ENCODE measurements at places on chromosomes 6 and 20. TPM values are rescaled to one million over a fixed set of nuclear protein-coding genes. Genes with fewer than 3 reads are reported as not detected.

GRCh38 chr6:166786704-166787293 lies 159.7 kb upstream of the RPS6KA2 start:
- H3K4me1 ChIP-seq: no peaks in the 10 kb centered on the region
- H3K36me3 ChIP-seq: no peaks in the 10 kb centered on the region
- peak; percentile 55 for DNase-seq
- H3K4me3 ChIP-seq: no peak overlapping the region

DNA sequence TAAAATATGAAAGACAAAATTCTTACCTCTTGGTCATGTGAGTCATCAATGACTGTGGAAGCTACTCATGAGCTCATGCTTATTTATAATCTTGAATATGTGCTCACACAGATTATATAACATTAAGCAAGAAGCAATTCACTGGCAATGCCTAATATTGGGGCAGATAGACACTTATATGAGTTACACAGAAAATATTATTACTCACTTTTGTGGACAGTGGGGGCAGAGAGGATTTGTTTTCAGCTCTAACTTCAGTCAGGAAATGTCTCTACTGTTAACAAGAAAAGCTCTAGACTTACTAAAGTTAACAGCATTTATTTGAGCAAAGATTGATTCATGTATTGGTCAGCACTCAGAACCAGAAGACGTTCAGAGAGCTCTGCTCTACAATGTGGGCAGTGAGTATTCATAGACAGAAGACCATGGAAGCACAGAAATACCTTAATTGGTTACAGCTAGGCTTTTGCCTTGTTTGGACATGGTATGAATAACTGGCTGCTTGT lies 85.8 kb upstream of the AHI1 start:
- no peaks in the 10 kb centered on the region for H3K36me3 ChIP-seq
- H3K4me3 ChIP-seq: no peak overlapping the region
- no peaks in the 10 kb centered on the region for H3K27me3 ChIP-seq
- H3K27ac ChIP-seq: no peak overlapping the region
- no peaks in the 10 kb centered on the region for H3K4me1 ChIP-seq
- DNase-seq: no peak

GRCh38 chr20:25551413-25552215 lies 33.7 kb downstream of the NINL start:
- no peak overlapping the region for H3K27ac ChIP-seq
- no peak for DNase-seq
- peaks cover 13% of the 10 kb centered on the region for H3K27me3 ChIP-seq
- H3K4me1 ChIP-seq: no peaks in the 10 kb centered on the region
- no peak overlapping the region for H3K4me3 ChIP-seq

- no peaks in the 10 kb centered on the region for H3K36me3 ChIP-seq
- H3K4me1 ChIP-seq: no peaks in the 10 kb centered on the region
- no peaks in the 10 kb centered on the region for H3K27me3 ChIP-seq
- no peak overlapping the region for H3K27ac ChIP-seq
- DNase-seq: no peak
Measured at GRCh38 chr6:55980627-55981211, 105.3 kb upstream of the BMP5 start.

- H3K4me1 ChIP-seq: peaks cover 2% of the 10 kb centered on the region
- no peak for DNase-seq
- peaks cover 9% of the 10 kb centered on the region for H3K27me3 ChIP-seq
- H3K27ac ChIP-seq: no peak overlapping the region
Measured at GRCh38 chr6:72424476-72424875, 197.4 kb upstream of the KCNQ5 start.

- H3K4me3 ChIP-seq: no peak overlapping the region
- no peaks in the 10 kb centered on the region for H3K4me1 ChIP-seq
- no peak overlapping the region for H3K27ac ChIP-seq
- H3K27me3 ChIP-seq: peaks cover 19% of the 10 kb centered on the region
- no peaks in the 10 kb centered on the region for H3K36me3 ChIP-seq
- DNase-seq: no peak
Measured at GRCh38 chr6:90846824-90847223, 260.0 kb upstream of the MAP3K7 start.

- H3K4me1 ChIP-seq: peaks cover 10% of the 10 kb centered on the region
- H3K27me3 ChIP-seq: no peaks in the 10 kb centered on the region
- no peaks in the 10 kb centered on the region for H3K36me3 ChIP-seq
- H3K4me3 ChIP-seq: peak overlapping the region; percentile 97
Measured at GRCh38 chr20:48823960-48824498, 3.8 kb downstream of the PREX1 start.

GRCh38 chr20:33339515-33340058 lies 56.6 kb downstream of the BPIFB1 start:
- H3K4me1 ChIP-seq: no peaks in the 10 kb centered on the region
- peaks cover 7% of the 10 kb centered on the region for H3K36me3 ChIP-seq
- no peak overlapping the region for H3K27ac ChIP-seq
- peaks cover 4% of the 10 kb centered on the region for H3K27me3 ChIP-seq
- no peak for DNase-seq
- H3K4me3 ChIP-seq: no peak overlapping the region

DNA sequence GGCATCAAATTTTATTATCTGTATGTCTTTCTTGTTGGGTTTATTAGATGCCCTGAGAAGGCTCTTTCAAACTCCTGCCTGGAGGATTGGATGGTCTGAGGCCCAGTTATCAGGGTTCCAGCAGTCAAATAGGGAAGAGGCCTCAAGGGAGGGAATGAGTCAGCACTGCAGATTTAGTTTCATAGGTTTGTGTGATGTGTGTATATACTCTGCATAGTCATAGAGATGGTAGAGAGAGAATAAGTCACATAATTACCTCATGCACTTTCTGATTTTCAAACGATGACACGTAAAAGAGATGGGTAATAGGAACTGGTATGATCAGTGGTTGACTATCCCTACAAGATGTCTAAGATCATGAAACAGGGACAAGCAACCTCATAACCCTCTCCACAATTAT lies 82.1 kb downstream of the ADAT2 start:
- no peak overlapping the region for H3K27ac ChIP-seq
- no peak for DNase-seq
- H3K4me1 ChIP-seq: no peaks in the 10 kb centered on the region
- H3K27me3 ChIP-seq: no peaks in the 10 kb centered on the region
- H3K36me3 ChIP-seq: no peaks in the 10 kb centered on the region

DNA sequence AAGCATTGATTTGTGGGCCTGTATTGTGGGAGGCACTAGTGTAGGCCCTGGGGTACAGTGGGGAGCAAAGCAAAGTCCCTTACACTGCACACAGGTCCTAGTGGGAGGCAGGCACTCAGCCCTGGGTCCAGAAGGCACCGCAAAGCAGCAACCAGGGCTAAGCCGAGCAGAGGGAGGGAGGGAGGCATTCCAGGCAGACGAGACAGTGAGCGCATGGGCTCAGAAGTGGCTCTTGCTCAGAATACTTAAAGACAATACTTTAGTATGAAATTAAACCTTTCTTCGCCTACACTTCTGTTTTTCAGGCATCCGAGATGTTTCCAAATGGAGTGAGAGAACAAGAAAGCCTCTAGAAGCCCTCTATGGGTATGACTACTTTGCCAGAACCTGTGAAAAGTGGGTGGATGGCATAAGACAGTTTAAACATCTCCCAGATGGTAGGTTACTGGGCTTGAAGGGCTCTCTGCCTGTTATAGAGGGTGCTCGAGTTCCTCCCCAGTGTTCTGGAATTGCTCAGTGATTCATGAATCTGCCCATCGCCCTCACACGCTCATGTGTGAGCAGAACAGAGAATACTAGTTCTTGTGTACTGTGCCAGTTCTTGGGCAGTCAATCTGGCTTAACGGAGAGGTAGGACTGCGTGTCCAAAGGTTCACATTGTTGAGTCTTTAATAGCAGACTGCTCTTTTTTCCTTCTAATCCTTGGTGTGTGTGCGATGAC lies 18.7 kb downstream of the BPHL start:
- no peak for DNase-seq
- peaks cover 11% of the 10 kb centered on the region for H3K4me1 ChIP-seq
- peaks cover 36% of the 10 kb centered on the region for H3K36me3 ChIP-seq
- no peaks in the 10 kb centered on the region for H3K27me3 ChIP-seq
- no peak overlapping the region for H3K4me3 ChIP-seq
- no peak overlapping the region for H3K27ac ChIP-seq

GRCh38 chr6:34671801-34672656 lies 24.5 kb downstream of the ILRUN start:
- peak; percentile 83 for DNase-seq
- no peaks in the 10 kb centered on the region for H3K36me3 ChIP-seq
- peak overlapping the region; percentile 71 for H3K4me3 ChIP-seq
- peak overlapping the region; percentile 98 for H3K27ac ChIP-seq
- no peaks in the 10 kb centered on the region for H3K27me3 ChIP-seq
- H3K4me1 ChIP-seq: peaks cover 60% of the 10 kb centered on the region

DNA sequence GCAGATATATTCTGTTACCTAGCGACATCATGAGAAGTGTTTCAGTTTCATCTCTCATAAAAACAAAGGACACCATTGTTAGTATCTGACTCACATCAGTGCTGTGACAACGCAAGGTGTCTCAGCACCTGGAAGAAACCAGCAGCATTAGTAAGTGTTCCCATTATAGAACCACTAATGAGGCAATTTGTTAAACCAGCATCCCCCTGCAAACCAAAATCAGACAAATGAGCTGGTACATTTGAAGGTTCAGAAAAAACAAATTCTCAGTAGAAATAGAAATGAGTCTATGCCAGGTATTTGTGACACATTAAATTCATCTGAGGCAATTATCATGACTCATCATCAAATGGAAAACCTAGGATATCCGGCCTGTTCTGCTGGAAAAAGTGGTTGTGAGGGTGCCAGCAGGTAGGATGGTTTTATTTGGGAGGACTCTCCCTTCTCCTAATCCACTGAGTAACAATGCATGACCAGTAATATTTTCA lies 151.7 kb downstream of the TMEM200A start:
- no peak overlapping the region for H3K4me3 ChIP-seq
- no peak overlapping the region for H3K27ac ChIP-seq
- H3K36me3 ChIP-seq: peaks cover 8% of the 10 kb centered on the region
- peaks cover 29% of the 10 kb centered on the region for H3K4me1 ChIP-seq
- no peaks in the 10 kb centered on the region for H3K27me3 ChIP-seq

DNA sequence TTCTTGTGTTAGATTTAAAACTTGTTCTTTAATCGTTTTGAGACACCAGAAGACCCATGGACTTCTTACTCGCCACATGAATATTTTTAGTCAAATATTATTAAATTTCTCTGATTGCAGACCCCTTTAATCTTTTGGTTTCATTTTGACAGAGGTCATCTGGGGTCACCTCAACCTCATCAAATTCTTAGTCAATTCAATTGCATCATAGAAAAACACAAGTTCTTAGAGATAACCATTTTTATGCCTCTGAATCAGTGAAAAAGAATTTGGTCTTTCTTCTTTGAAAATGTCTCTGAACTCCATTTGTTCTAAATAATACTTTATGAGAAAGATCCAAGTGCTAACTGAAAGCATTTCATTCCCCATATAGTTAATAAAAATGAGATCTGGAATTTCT lies 55.2 kb upstream of the CBLN4 start:
- no peaks in the 10 kb centered on the region for H3K4me1 ChIP-seq
- no peak for DNase-seq
- no peak overlapping the region for H3K27ac ChIP-seq
- no peaks in the 10 kb centered on the region for H3K36me3 ChIP-seq
- H3K4me3 ChIP-seq: no peak overlapping the region
- no peaks in the 10 kb centered on the region for H3K27me3 ChIP-seq

DNA sequence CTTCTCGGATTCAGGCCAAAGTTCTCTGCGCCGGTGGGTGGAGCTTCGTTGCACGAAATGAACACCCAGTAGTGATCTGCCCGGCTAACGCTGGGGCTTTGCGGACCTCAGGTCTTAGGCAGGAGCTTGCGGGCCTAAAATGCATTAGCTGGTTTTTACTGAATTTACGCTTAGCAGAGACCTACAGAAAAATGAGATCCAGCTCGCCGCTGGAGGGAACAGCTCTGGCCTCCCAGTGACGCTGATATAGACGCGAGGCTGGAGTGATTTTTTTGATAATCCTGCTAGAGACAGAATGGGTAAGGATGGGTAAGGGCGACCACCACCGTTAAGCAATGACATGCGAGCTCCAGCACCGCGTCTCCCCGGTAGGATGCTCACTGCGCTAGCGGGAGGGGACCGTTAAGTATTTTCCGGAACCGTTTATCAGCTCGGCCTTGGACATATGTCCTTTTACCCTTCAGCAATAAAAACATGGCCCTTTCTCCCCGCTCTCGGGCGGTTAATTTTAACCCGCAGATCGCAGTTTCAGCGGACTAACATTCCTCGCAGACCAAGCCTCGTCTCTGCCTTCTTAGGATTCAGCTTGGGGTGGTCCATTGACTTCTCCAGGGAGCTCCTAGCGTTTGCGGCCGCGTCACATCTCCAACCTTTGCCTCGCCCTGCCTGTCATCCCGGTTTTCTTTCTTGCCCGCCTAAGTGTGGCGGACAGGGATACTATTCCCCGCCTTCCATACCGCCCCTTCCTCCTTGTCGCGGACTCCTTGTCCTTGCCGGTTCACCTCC lies 109.3 kb downstream of the GPX5 start:
- no peaks in the 10 kb centered on the region for H3K36me3 ChIP-seq
- no peak for DNase-seq
- H3K27ac ChIP-seq: peak overlapping the region; percentile 77
- no peak overlapping the region for H3K4me3 ChIP-seq

DNA sequence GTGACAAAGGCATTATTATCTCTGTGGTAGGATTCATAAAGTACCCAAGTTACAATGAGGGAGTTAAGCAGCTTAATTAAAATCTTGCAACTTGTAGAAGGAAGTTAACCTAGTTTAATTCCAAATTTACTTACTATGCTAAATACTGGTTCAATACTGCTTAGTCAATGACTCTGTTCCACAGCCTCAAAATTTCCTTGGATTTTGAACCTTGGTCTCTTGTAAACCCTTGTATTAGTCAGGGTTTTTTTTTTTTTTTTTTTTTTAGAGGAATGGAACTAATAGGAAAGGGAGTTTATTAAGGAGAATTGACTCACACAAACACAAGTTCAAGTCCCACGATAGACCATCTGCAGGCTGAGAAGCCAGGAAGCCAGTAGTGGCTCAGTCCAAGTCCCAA lies 163.4 kb downstream of the HS3ST5 start:
- H3K27me3 ChIP-seq: peaks cover 3% of the 10 kb centered on the region
- H3K27ac ChIP-seq: no peak overlapping the region
- no peaks in the 10 kb centered on the region for H3K36me3 ChIP-seq
- H3K4me3 ChIP-seq: no peak overlapping the region
- no peak for DNase-seq

RWDD1 gene
- 39.7 TPM for polyA plus RNA-seq

ANKRD66 gene
- polyA plus RNA-seq: not detected

RWDD2A gene
- 1.9 TPM for polyA plus RNA-seq

SAMD3 gene
- 0.84 TPM for polyA plus RNA-seq

C6orf163 gene
- not detected for polyA plus RNA-seq

PHF1 gene
- 56.8 TPM for polyA plus RNA-seq

TPX2 gene
- polyA plus RNA-seq: 0.32 TPM
